ENCODE measurements at places on chromosomes 4 and X.

DNA sequence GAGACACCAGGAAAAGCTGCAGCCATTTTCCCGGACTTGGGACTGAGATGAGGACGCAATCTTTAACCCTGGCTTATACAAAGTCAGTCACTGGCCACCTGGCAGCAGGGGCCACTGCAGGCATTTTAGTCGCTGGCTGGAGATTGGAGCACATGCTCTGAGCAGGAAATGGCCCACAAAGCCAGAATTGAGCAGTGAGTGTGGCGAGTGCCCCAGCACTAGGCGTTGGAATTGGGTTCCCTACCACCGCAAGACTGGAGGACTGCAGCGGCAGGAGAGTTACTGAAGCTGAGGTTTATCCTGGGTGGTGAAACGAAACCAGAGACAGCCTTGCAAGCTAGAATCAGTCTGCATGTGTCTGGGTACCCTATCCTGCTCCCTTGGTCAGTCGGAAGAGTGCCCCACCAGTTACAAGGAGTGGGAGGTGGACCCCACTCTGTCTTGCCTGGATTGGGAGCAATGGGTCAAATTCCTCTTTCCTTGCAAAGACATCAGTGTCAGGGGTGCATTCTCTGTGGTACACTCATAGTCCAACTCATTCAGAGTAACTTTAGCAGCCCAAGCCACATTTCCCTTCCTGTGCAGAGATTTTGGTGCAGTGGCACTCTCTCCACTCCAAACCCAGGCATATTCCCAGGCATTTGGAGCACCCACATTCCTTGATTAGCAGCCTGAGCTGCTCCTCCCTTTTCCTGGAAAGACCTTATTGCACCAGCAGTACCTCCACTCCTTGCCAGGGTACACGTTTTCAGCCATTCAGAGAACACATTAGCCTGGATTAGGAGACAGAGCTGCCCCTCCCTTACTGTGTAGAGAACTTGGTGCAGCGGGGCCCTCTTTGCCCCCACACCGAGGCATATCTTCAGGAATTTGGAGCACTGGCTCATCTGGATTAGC, 36.7 kb upstream of the PLK4 start:
- no peak for DNase-seq

- DNase-seq: no peak
Observed at GRCh38 chrX:7083468-7084396, 63.8 kb upstream of the STS start.

GRCh38 chrX:13966071-13966792, 63.5 kb downstream of the GEMIN8 start:
- no peak for DNase-seq

DNA sequence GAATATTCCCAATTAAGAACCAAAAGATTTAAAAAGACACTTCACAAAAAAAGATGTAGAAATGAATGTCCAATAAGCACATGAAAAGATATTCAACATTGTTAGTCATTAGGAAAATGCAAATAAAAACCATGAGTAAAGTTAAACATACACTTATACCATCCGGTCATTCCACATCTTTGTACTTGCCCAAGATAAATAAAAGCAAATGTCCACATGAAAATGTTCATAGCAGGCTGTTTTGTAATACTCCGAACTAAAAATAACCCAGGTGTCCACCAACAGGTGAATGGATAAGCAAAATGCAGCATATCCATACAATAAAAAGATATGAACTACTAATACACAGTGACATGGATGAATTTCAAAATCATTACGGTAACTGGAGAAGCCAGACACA, 28.6 kb upstream of the ZCCHC4 start:
- DNase-seq: no peak

DNA sequence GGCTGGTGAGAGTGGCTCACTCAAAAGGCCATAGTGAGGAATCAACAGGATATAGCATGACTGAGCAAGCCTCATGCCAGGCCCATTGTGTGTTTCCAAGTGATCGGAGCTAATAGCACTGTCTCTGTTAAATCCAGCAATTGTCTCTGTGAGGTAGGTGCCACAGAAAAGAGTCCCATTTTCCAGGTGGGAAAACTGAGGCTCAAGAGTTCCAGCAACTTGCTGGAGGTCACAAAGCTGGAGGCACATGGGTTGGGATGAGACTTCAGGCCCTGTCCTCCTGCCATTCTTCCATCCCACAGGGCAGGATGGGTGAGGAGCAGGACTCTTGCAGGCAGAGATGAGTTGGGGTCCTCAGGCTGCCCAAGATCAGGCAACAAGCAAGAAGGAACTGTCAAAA, 1.1 kb upstream of the CYTL1 start:
- no peak for DNase-seq

DNA sequence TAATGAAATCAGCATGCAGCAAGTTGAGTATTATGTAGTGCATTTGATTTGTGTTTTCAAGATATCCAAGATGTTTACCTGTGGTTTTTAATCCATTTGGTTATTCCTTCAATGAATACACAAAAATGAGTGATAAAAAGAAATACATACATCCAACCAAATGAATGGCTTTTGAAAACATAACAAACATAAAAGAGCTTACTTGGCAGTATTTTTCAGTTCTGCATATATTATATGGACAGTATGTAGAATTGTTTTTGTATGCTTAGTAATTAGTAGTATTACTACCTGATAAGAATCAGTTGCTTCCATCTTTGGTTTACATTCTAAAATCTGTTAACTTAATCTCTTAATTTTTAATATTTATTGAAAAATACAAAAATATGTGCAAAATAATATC, 908.9 kb upstream of the AGA start:
- no peak for DNase-seq

DNA sequence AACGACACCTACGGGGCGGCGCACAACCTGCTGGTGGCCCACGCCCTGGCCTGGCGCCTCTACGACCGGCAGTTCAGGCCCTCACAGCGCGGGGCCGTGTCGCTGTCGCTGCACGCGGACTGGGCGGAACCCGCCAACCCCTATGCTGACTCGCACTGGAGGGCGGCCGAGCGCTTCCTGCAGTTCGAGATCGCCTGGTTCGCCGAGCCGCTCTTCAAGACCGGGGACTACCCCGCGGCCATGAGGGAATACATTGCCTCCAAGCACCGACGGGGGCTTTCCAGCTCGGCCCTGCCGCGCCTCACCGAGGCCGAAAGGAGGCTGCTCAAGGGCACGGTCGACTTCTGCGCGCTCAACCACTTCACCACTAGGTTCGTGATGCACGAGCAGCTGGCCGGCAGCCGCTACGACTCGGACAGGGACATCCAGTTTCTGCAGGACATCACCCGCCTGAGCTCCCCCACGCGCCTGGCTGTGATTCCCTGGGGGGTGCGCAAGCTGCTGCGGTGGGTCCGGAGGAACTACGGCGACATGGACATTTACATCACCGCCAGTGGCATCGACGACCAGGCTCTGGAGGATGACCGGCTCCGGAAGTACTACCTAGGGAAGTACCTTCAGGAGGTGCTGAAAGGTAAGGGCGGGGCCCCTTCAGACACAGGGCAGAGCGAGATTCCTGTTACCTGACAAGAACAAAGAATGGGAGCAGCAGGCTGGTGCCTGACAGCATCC, 11.7 kb downstream of the RPL9 start:
- DNase-seq: no peak

DNA sequence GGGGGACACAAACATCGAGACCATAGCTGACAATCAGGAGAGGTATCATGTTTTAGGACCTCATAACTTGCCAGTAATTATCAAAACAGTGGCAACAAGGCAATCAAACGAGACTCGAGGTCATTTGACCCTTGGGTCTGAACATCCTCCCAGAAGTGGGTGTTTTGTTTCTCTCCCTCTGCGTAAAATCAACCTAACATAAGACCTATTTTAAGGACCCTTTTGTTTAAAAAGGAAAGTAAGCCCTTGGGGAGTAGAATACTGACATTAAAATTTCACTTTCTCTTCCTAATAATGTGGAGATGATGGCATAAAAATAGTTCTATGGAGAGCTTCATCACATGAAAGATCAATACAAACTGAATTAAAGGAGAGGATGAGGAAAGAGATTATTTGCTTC, 106.2 kb upstream of the PUDP start:
- DNase-seq: no peak

- DNase-seq: no peak
Observed at GRCh38 chr4:77615153-77615552, 9.5 kb downstream of the CXCL13 start.

GRCh38 chr4:61248705-61249104, 48.6 kb downstream of the ADGRL3 start:
- DNase-seq: no peak
